ENCODE measurements at places on chromosomes 13 and 19.
A peak's percentile ranks its signal among the peaks of the same experiment; 100 is the strongest.

- DNase-seq: no peak
Observed at GRCh38 chr13:99004978-99005377, 27.1 kb upstream of the DOCK9 start.

- no peak for DNase-seq
Observed at GRCh38 chr19:4448147-4448985, 9.2 kb downstream of the UBXN6 start.

- DNase-seq: peak; percentile 6
Observed at GRCh38 chr13:27406178-27406939, 18.1 kb upstream of the GTF3A start.

GRCh38 chr13:62799038-62799535, 1383.4 kb upstream of the PCDH20 start:
- DNase-seq: no peak

- no peak for DNase-seq
Observed at GRCh38 chr19:3698386-3698950, 1.8 kb downstream of the PIP5K1C start.

GRCh38 chr13:60260440-60260839, 96.7 kb upstream of the DIAPH3 start:
- DNase-seq: no peak

- DNase-seq: no peak
Observed at GRCh38 chr13:45278096-45278645, 62.8 kb downstream of the TPT1 start.

DNA sequence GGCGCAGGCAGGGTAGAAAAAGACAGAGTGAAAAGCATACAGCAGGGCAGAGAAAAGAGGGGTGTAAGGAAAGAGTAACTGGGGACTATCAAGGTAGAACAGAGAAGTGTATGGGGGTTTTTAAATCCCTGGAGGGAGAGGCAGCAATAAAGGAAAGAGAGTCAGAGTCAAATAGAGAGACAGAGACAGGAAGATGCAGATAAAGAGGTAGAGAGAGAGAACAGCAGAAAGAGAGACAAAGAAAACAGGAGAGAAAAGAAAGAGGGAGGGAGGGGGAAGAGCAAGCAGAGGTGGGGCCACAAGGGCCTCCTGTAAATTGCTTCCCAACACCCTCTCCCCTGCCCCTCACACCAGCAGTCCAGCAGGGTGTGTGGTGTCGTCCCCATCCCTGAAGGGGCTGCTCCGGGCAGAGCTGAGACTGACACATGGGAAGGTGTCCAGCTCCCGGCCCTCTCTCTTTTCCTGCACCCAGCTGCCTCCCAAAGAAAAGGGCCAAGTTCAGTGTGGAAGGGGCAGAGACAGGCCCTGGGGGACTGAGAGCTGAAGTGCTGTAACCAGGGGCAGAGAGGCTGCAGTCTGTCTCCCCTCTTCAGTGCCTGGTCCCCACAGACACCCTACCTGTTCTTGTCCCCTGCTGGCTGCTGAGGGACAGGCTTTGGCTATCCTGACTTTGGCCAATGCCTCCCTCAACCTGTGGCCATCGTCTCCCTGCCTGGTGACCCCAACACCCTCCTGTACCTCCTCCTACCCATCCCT, 17.4 kb upstream of the POU2F2 start:
- DNase-seq: no peak
